ENCODE measurements at places on chromosomes 12 and 14.
A peak's percentile ranks its signal among the peaks of the same experiment; 100 is the strongest.

DNA sequence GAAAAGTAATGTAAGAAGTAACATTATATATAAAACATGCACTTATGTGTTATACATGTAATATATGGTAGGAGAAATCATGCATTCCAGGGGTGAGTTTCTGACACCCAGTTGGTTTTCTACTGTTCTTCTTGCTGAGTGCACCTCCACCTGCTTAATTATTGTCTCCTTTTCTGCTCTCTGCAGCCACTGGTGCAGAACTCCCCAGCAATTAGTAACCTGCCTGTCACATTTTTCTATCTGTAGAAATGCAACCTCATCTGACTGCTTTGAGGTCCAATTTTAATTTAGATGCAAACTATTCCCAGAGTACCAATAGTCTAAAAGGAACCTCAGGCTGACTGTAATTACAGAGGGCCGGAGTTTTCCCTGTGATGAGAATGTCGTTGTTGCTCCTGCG is 842.1 kb downstream of the AACS start:
- no peak for DNase-seq

GRCh38 chr14:96979611-96980074 is 182.5 kb downstream of the VRK1 start:
- DNase-seq = no peak

DNA sequence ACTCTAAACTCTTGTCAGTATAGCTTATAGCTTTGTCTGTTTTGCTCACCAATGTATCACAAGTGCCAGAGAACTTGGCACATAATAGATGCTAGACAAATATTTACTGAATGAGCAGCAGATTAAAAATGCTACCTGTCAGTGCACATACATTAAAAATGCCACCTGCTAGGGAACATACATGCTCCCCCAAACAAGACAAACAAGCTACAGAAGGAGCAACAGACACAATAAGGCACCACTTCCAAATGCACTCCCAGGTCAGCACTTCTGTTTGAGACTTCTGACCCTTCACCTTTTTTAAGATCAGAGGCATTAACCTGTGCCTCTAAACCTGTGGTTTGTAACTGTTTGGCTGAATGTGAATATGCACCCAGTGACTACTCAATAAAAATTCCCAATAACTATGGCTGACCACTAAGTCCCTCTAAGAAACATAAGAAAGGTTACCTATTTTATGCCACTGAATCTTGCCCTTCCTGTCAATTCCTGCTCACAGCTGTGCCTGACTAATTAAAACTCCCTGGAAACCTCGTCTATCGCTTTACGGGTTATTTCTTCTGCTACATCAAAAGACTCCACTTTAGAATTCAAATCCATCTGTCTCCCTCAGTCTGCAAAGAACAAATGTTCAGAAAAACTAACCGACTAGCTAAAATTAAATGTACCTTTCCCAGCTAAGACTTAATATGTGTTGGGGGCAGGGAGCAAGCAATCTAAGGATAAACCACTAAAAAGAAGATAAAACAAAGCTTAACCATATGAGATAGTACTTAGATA is 41.0 kb downstream of the HECTD4 start:
- DNase-seq = no peak

DNA sequence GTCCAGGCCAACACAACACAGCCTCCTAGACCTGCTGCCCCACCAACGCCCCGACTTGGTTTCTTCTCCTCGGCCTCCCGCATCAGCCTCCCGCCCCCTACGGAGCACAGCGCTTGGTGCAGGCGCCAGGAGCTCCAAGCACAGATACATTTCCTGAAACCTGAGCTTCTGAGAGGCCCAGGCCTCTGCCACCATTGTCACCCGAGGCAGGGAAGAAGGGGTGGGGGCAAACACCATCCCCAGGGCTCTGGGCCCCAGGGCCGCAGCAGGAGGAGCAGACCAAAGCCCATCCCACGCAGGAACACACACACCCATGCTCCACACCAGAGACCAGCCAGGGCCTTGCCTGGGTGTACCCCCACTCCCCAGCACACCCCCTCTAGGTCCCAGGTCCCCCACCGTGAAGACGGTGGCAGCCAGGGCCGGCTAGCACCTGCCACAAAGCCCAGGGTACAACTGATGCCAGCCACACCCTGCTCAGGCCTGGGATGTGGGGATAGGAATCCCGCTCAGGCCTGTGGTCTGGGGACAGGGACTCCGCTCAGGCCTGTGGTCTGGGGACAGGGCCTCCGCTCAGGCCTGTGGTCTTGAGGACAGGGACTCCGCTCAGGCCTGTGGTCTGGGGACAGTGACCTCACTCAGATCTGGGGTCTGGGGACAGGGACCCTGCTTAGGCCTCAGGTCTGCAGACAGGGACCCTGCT is 5.4 kb downstream of the JAG2 start:
- no peak for DNase-seq

DNA sequence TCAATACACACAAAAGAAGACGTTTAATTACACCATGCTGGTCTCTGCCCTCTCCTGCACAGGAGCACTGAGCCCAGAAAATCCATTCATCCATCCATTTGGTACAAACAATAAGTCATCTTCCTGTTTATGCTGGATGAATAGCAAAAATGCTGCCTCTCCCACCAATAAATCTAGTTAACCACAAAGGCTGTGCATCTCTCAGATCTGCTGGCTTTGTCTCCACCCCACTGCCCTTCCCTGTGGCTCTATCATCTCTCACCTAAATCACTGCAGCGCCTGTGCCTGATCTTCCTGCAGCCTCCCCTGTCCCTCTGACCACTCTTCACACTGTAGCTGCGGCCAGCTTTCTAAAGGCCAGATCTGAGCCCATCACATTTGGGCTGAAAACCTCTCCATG is 72.9 kb upstream of the DDX11 start:
- peak; percentile 28 for DNase-seq

- DNase-seq = no peak
Observed at GRCh38 chr14:73293782-73294781, 56.8 kb downstream of the PAPLN start.

- DNase-seq = no peak
Observed at GRCh38 chr12:69840727-69841126, 15.7 kb downstream of the MYRFL start.

DNA sequence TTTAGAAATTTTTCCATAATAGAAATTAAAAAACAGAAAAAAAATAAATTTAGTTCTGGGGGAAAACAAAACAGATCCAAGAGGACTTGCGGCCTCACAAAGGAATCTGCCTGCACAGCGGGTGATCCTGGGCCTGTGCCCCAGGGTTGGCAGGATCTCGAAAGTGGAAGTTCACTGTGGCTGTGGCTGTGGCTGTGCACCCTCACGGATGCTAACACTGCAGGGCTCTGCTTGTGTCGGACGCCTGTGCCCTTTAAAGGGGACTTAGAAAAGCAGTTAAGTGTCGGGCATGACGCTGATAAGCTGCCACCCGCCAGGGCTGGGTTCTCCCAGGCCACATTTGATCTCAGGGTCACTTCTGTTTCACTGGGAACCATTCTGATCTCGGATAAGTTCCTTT is 209.1 kb downstream of the TTC7B start:
- no peak for DNase-seq

DNA sequence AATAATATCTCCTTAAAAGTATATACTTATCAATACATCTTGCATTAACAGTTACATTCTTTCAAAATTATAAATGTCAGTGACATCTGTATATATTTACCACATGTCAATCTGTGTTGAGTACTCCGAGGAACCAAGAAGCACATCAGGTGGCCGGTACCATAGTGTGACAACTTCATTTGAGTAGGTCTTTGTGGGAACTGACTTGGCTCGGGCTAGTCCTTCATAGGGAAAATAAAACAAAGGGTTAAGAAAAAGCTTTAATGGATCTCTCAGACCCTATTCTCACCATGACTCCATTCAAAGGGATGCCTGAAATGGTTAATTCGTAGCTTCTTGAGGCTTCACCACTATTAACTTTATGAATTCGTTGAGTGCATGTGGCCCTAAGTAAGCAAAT is 94.9 kb downstream of the ELK3 start:
- DNase-seq = no peak

DNA sequence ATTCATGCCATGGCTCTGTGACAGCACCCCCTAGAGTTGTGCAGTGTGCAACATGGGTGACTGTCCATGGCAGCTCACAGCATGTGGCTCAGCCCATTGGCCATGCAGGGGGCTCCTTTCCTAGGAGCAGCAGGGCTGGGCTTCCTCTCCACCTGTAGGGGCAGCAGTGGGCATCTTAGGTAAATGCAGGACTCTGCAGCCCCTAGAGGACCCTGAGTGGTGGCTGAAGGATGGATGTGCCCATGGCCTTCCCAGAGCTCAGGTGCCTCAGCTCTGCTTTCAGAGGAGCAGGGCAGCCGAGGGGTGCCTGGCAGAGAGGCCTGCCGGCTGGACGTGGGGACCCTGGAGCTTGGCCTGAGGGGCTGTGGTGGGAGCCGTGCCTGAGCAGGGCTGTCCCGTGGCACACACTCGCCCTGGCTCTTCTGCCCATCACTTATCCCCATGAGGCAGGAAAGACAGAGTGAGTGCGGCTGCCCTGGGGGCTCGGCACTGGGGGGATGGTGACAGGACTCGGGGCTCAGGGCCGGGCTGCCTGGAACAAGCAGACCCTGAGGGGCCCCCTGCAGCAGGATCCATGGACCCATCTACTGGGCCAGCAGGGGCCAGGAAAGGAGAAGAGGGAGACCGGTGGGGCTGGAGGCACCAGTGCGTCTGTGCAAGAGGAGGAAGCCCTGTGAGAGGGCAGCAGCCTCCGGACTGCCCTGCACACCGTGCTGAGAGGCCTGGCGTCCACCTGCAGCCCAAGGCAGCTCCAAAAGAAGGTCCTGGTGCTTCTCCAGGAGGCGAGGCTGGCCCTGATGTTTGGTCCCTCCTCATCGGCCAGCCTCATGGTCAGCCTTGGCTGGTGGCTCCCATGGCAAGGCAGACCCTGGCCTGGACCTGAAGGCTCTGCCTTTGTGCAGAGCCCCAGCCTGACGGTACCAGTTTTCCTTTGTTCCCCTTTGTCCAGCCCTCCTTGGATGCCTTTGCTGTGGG is 7.6 kb downstream of the ADSS1 start:
- no peak for DNase-seq

GRCh38 chr12:72612171-72612570 is 340.0 kb downstream of the TRHDE start:
- no peak for DNase-seq

DNA sequence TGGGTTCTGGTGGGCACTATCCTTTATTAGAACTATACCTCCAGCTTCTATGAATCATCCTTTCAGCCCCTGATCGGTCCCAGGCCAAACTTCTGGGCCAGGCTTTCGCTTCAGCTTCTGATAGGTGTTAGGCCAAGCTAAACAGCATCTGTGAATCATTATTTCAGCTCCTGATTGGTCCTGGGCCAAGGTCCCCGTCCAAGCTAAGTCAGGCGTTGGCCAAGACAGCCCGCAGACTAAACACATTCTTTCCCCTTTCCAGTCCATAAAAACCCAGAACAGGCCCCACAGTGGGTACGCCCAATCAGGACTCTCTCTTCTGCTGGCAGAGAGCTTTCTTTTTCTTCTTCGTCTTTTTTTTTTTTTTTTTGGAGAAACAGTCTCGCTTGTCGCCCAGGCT is 1808.9 kb upstream of the SEL1L start:
- peak; percentile 24 for DNase-seq

DNA sequence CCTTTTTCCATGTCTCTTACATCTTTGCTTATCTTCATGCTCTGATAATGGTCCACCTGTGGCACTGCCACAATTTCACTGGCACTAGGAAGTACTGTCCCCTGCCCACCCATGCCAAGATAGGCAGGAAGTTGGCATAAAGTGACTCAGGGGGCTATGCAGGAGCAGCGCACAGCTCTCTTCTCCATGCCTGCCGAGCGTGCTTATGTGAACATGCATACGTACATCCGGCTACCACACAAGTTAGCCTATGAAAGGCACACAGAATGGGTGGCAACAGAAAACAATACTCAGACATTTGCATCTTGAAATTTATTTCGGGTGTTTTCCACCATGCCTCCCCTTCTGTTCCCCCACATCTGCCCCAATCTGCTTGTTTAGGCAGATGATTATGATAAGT is 174.4 kb upstream of the GZMB start:
- DNase-seq = no peak

- no peak for DNase-seq
Observed at GRCh38 chr14:99202516-99202915, 69.5 kb downstream of the BCL11B start.

Data from fibroblast of skin of right biceps (primary cell).